ENCODE measurements at places on chromosomes 2 and 18. TPM values are rescaled to one million over a fixed set of nuclear protein-coding genes. Genes with fewer than 3 reads are reported as not detected.

DNA sequence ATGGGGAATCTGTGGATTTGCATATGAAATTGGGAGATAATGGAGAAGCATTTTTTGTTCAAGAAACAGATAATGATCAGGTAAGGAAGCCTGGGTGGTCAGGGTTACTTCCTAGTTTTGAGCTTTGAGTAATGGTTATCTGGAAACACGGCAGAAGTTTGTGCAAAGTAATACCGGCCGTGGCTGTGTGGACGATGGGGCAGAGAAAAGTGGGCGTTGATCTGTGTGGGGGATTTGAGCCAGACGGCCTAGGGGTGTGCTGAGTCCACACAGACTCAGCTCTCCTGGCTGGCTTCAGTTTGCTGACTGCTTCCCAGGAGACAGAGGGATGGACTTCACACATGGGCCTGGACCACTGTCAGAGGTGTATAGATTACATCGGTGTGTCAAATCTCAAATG, 21.3 kb downstream of the LPIN1 start:
- no peak for DNase-seq

DNA sequence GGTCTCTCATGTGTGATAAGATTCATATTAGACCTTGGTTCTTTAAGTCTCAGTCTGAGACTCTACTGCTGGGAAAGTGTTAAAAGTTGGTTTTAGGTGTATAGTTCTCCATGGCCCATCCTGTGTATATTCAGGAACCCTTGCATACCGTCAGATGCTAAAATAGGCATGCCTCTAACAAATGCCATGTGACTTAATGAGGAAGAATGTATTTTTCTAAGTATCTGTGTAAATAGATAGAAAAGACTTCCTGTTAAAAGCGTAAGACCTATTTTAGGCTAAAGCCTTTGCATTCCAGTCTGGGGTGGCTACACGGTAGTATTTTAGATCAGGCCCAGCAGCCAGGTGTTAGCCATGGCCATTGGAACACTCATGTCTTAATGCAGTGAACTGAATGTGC, 73.3 kb downstream of the RHBDD1 start:
- DNase-seq = no peak

DNA sequence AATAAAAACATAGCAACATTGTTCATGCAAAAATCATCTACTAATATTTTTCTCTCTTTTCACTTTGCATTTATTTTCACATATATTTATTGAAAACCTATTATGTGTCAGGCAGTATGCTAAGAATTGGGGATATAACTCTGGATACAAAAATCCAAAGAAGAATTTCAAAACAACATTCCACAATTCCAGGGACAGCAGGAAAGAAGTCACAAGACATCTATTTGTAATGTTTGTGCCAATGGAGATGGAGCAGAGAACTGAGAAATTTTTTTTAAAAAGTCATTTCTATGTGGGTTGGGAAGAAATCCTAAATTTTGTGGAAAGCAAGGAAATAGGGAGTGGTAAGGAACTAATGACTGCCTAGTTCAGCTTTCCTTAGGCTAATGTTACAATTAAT, 128.6 kb upstream of the TLK1 start:
- DNase-seq = no peak

GRCh38 chr2:167052825-167053224, 164.5 kb downstream of the XIRP2 start:
- DNase-seq = no peak

GRCh38 chr2:15311201-15311907, 249.8 kb downstream of the NBAS start:
- no peak for DNase-seq

DNA sequence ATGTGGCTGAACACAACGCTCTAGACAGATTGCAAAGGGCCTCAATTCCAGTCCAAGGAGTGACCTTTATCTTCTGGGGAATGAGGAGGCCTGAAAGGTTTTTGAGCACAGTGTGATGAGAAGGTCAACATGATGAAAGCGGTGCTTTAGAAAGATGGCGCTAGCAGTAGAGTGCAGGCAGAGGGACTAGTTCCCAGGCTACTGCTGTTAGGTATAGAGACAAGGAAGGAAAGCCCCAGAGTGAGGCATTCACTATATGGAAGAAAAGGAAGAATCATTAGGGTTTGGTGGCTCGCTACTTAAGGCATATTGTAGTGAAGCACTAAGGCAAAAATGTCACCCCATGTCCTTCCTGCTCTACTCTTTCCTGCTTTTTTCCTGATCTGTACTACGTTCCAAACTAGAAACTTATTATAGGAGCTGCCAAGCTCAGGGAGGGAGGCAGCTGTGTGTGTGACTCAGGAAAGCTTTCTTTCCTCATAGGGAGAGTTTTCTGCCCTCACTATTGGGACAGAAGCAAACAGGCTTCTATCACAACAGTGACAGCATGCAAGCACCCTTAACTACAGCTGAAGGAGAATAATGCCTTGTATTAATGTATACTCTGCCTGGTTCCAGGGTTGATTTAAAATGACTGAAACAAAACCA, 160.8 kb upstream of the CAVIN2 start:
- no peak for DNase-seq

DNA sequence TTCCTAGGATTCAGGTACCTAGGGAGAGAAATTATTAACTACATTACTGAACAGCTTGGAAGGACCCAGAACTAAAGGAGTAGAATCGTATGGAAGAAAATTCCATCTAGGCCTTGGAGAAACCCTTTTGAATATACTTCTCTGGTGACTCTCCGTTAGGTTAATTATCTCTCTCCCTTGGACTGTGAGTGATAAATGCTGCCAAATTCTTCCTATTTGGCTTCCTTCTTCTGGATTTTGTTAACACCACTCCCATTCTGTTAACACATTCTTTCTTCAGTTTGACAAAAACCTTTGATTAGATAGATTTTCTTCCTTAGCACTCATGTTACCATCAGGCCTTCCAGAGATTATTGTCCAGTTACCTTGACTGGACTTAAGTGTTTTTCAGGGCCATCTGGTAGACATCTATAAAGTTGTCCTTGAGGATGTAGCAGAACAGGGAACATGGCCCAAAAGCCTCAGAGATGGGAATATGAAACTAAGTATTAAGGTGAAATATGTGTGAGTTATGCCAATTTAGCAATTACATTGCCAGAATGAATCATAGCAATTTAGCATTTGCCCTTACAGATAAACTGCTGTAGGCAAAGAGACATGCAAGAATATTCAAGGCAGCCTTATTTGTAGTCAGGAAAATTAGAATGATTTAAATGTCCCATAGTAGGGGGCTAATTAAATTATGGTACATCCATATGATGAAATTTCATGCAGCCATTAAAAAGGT, 6.7 kb downstream of the CYP27A1 start:
- no peak for DNase-seq

Gene SLC40A1
- 34.6 TPM for polyA plus RNA-seq

Gene CSRNP3
- 9.4 TPM for polyA plus RNA-seq

Gene CELF4
- 1.1 TPM for polyA plus RNA-seq

Gene COBLL1
- polyA plus RNA-seq = 6.4 TPM

Measured in forelimb muscle (tissue), 1 donor.